Mesenteric fat pad (tissue), 1 donor: ENCODE measurements at places on chromosomes 13 and 19. TPM values are rescaled to one million over a fixed set of nuclear protein-coding genes. Genes with fewer than 3 reads are reported as not detected.

The ACER1 gene
- not detected for total RNA-seq

The SLC10A2 gene
- total RNA-seq: not detected

The GJA3 gene
- 0.06 TPM for total RNA-seq

The KCNN1 gene
- total RNA-seq: 0.13 TPM

DNA sequence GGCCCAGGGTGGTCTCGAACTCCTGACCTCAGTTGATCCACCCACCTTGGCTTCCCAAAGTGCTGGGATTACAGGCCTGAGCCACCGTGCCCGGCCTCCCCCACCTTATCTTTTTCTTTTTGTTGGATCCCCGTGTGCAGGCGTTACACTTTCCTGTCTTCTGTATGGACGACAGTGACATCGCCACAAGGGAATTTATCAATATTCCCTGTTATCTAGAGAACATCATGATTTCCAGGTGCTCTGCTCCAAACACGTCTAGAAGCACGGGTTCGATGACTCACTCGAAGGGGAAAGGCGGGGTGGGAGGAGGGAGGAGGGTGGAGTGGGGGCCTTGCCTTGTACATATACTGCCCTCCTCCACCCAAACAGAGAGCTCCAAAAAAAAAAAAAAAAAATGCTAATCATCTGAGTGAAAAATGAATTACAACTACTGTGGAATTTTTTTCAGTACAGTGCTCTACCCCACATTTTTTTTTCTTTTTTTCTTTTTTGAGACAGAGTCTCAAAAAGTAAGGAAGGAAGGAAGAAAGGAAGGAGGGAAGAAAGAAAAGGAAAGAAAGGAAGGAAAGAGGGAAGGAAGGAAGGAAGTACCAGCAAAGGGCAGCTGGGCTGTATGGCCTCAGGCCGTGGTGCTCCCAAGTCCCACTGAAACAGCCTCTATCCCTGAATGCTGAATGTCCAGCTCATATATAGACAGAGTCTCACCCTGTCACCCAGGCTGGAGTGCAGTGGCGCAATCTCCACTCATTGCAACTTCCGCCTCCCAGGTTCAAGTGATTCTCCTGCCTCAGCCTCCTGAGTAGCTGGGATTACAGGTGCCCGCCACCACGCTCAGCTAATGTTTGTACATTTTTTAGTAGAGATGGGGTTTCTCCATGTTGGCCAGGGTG lies 36.8 kb downstream of the INSR start:
- no peak for DNase-seq

- no peak for DNase-seq
Measured at GRCh38 chr13:42266473-42266872, 5.5 kb upstream of the AKAP11 start.

- no peak for DNase-seq
Measured at GRCh38 chr13:72523593-72523992, 203.8 kb downstream of the MZT1 start.

DNA sequence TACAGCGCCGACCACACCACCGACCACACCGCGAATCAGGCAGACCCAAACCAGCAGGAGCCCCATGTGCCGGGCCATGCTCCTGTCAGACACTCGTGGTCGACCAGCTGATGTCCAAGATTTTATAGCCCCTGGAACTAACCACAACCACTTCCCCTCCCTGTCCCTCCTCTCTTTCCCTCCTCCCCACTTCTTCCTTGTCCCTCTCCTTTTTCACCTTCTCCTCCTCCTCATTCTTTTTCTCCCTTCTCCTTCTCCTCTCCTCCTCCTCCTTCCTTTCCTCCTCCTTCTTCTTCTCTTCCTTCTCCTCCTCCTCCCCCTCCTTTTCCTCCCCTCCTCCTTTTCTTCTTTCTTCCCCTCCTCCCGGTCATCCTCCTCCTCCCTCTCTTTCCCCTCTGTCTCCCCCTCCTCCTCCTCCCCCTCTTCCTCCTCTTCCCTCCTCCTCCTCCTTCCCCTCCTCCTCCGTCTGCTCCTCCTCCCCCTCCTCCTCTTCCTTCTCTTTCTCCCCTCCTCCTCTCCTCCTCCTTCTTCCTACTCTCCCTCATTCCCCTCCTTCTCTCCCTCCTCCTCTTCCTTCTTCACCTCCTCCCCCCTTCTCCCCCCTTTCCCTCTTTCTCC lies 670 bp downstream of the BSPH1 start:
- no peak for DNase-seq

GRCh38 chr13:73059460-73060250 lies 850 bp downstream of the KLF5 start:
- no peak for DNase-seq

- peak; percentile 45 for DNase-seq
Measured at GRCh38 chr19:35170359-35171061, 16.0 kb downstream of the FXYD5 start.

DNA sequence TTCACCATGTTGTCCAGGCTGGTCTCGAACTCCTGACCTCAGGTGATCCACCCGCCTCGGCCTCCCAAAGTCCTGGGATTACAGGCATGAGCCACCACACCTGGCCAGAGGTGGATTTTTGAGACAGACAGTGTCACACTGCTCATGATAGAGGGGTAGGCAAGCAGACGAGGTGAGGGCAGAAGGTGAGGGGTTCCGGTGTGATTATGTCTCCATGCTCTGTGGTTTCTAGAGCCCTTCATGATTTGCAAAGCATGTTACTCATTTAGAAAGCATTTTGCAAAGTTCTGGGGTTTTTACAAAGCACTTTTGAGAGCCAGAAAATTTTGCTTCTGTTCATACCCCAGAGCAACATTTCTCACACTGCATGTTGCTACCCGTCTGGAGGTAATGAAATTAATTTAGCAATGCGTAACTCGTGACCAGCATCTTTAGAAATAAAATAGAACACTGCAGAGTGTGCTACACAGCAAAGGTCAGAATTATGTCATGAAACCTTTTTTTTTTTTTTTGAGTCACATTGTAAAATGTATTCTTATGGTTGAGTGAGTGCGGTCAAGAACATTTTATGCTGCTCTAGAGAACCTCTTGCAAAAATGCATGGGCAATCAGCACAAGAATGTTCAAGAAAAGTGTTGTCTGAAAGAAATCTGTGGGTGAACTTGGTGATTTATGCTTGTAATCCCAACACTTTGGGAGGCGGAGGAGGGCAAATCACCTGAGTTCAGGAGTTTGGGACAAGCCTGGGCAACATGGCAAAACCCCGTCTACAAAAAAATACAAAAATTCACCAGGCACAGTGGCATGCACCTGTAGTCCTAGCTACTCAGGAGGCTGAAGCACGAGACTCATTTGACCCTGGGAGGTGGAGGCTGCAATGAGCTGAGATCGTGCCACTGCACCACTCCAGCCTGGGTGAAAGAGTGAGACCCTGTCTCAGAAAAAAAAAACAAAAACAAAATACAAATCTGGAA lies 58.0 kb downstream of the MAP4K1 start:
- no peak for DNase-seq

- DNase-seq: peak; percentile 75
Measured at GRCh38 chr13:112325920-112326645, 50.1 kb upstream of the SPACA7 start.

DNA sequence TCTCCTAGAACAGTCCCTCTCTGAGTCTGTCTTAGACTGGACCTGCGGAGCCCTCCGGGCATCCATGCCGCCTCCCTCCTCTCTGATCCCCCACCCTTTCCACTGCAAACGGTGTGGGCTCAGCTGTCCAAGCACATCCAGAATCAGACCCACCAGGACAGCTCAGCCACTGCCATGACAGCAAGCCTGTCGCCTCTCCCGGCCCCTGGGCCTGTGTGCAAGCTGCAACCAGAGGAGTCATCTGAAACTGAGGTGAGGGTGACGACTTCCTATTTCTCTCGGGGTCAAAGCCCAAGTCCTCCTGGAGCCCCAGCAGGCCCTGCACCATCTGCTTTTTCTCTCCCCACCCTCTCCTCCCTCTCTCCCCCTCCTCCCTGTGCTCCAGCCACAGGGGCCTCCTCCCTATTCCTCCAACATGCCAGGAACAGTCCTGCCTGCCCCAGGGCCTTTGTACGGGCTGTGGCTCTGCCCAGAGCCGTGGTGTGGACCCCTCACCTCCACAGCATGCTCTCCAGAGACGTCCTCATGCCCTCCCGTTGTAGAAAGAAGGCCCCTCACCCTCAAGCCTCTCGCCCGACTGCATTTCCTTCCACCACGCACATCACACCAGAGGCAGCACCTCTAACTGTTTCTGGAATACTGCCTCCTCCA lies 23.5 kb upstream of the MYDGF start:
- no peak for DNase-seq

DNA sequence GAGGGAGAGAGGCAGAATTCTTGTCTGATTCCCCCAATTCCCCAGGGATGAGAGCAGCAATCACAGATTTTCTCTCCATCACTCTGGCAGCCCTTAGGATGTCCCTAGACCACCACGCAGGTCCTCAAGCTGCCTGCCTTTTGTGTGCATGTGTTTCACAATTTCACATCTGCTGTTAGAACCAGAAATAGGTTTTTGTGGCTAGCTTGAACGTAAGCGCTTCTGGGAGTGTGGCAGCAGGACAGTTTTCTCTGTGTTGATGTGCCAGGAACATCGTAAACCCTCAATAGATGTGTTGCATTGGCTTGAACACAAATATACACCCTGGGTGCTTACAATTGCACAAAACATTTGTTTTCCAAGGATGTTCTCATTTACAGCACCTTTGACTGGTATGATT lies 78.8 kb upstream of the TMTC4 start:
- no peak for DNase-seq

- DNase-seq: no peak
Measured at GRCh38 chr19:48997972-48998371, 4.3 kb downstream of the RUVBL2 start.

DNA sequence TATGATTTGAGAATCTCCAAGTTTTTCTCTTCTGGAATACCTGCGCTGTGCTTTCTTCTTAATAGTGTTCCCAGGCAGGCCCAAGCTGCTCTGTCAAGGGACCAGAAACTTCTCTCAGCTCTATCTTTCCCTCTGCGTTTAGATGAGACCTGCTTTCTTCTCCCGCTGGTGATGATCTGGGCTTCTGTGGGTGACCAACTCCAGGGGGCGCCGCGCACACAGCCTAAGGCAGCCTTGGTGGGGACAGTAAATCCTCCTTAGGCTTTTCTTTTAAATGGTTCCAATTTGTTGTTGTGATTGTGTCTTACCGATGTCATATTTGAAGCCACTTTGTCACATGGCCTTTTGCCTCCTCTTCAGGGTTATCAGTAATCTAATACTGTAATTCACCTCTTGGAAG lies 439.4 kb upstream of the KLF12 start:
- no peak for DNase-seq

DNA sequence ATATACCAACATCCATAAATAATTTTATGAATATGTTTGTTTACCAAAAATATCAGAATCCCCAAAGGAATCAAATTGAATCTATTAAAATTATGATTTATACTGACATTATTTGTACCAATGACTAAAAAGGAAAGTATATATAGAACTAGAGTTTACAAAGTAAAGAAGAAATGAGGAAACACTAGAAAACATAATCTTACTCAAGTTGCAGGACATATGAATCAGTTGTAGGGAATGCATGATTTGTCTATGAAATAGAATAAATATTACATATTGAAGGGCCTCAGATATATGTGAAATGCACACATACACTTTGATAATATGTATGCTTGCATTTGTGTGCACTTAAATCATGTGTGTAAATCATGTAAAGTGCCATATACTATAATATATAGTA lies 1466.4 kb downstream of the EFNB2 start:
- DNase-seq: no peak

GRCh38 chr13:25762795-25763377 lies 288.9 kb downstream of the SHISA2 start:
- no peak for DNase-seq

- no peak for DNase-seq
Measured at GRCh38 chr19:17325881-17326594, 8.6 kb downstream of the ANO8 start.

- no peak for DNase-seq
Measured at GRCh38 chr13:71853725-71854124, 13.3 kb downstream of the DACH1 start.

- DNase-seq: no peak
Measured at GRCh38 chr19:19662344-19662743, 1.1 kb downstream of the ATP13A1 start.

DNA sequence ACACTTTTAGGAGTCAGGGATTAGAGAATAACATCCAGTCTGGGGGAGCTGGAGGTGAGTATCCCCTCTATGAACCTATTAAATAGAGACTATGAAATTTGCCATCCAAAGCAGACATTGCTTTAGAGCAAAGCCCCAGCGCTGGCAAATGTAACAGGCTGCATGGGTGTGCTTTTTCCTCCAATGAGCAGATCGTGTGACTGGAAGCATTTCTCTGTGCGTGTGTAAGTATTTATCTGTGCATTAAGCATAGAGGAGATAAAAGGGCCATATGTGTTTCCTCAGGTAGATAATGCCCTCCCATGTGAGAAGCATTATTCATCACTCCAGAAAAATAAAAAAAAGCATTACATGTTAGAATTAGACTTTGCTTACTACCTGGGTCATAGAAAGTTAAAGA lies 924 bp downstream of the TNFSF13B start:
- no peak for DNase-seq

DNA sequence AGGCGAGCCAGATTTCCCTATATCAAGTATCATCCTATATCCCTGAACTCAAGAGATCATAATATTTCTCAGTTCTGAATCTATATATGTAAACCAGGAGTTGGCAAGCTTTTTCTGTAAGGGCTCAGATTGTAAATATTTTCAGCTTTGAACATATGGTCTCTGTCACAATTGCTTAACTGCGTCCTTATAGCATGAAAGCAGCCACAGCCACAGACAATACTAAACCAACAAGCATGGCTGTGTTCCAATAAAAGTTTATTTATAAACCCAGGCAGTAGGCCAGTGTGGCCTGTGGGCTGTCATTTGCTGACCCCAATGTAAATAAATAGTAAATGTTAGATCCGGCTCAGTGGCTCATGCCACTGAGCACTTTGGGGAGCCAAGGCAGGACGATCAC lies 12.2 kb upstream of the MYH14 start:
- DNase-seq: no peak

GRCh38 chr19:34265221-34265650 lies 10.9 kb downstream of the GARRE1 start:
- DNase-seq: no peak

- no peak for DNase-seq
Measured at GRCh38 chr13:94557684-94558235, 38.2 kb downstream of the TGDS start.

DNA sequence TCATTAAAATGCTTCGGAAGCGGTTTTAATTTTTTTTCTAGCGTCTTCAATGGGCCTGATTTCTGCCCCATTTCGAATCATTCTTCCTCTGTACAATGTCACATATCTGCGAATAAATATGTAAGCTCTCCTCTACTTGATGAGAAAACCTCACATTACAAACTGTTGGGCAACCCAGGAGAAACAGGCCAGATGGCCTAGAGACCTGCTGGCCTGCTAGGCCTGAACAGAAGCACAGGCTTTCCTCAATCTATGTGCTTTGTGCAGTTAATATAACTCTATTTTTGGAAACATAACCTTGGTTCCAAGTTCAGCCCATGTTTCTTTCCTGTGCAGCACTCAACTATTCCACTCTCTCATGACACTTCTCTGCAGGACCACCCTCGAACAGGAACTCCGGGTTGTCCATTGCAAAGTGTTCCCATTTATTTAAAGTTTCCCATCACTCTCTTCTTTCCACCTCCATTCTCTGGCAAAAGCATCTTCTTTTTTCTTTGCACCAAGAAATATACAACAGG lies 42.0 kb downstream of the DCLK1 start:
- DNase-seq: no peak

GRCh38 chr13:44884076-44884729 lies 105.1 kb downstream of the NUFIP1 start:
- DNase-seq: no peak

GRCh38 chr13:84686973-84687372 lies 804.7 kb upstream of the SLITRK1 start:
- no peak for DNase-seq
